ENCODE measurements at places on chromosomes 3 and 15. TPM values are rescaled to one million over a fixed set of nuclear protein-coding genes. Genes with fewer than 3 reads are reported as not detected.
A peak's percentile ranks its signal among the peaks of the same experiment; 100 is the strongest.

DNA sequence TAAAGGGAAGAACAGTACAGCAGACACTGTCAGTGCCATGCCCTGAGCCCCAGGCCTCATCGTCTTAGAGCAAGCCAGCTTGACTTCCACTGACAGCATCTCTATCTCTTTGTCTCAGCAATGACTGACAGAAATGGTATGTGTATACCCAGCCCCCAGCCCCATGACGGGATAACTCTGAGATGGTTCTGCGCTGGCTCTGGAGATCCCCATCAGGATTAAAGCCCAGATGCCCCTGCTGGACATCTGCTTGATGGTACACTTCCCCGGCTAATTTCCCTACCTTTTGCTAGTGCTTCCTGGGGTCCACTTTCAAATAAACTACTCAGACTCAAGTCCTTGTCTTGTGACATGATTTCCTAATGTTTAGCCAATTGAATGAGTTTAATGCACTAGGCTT, 7.6 kb downstream of the NMNAT3 start:
- DNase-seq: no peak

DNA sequence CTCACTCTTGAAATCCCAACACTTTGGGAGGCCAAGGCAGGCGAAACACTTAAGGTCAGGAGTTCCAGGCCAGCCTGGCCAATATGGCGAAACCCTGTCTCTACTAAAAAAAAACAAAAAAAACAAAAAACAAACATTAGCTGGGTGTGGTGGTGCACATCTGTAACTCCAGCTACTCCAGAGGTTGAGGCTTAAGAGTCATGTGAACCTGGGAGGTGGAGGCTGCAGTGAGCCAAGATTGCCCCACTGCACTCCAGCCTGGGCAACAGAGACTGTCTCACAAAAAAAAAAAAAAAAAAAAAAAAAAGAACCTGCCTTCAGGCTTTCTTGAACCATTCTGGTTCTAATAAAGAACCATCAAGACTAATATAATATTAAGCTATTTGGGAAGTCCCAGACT, 16.5 kb downstream of the ARPP19 start:
- no peak for DNase-seq

DNA sequence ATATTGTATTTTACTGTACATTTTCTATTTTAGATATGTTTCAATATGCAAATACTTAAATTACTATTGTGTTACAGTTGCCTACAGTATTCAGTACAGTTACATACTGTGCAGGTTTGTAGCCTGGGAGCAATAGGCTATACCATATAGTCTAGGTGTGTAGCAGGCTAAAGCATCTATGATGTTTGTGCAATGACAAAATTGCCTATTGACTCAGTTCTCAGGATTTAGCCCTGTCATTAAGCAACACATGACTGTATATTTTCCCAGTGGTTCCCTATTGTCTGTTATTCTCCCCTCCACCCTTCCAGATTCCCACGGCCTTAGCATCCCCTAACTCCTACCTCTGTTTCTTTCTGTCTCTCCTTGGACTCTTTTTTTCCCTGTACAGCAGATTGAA, 10.7 kb downstream of the MOBP start:
- no peak for DNase-seq

- DNase-seq: no peak
These were observed 916 bp downstream of the IDH3A start for GRCh38 chr15:78149805-78150751.

DNA sequence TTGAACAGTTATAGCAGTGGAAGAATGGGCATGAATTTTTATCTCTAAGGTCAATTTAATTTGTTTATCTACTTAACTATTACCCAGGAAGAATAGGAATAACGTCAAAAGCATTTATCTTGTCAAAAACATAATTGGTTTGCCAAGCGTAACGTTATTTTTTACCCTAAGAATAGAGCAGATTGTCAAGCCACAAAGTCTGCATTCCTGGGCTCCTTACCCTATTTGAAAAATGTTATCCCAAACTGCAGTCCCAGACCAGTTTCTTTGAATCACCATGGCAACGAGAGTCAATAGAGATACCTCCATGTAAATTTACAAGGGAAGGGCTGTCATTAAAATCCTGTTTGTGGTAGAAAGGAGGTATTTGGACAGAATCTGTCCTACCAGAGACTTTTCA, 61.1 kb downstream of the CPNE4 start:
- DNase-seq: no peak

The GRK7 gene
- total RNA-seq: not detected

The KBTBD13 gene
- total RNA-seq: not detected

GRCh38 chr3:112627419-112627818, 13.5 kb downstream of the CCDC80 start:
- DNase-seq: no peak

DNA sequence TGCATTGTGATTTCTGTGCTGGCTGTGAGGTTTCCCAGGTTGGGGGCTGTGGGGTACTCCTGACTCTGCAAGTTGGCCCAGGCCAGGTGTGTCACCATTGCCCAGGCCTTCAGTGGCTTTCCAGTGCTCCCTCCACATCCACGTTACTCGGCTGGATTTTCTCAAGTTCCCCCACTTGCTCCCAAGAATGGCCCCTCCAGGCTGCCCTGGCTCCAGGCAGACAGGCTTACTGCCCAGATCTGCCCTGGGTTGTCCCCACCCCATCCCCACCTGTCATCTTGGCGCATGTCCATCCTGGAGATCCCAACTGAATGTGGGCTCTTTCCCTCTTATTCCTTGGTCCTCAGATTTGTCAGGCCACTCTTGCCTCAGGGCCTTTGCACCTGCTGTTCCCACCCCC, 3.6 kb downstream of the APBA2 start:
- no peak for DNase-seq

The SLC6A1 gene
- not detected for total RNA-seq

DNA sequence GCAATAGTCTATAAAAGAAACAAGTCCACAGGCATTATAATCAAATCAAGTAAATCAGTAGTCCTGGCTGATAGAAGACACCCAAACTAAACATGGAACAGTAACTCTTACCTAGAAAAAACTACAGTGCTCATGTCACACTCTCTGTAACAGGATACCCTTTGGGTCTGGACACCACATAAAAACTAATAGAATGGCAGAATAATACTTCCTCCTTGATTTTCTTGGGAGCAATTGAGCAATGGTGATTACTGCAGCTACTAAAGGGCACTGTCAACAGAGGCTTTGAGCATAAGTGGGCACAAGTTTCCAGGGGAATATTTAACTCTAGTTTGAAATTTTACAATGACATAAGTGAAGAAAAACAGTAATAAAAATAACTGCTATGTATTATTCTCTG, 59.5 kb downstream of the GLB1 start:
- DNase-seq: no peak

The CYP8B1 gene
- not detected for total RNA-seq

The PLOD2 gene
- total RNA-seq: 345 TPM

The FURIN gene
- 42.7 TPM for total RNA-seq

The CCDC39 gene
- not detected for total RNA-seq

DNA sequence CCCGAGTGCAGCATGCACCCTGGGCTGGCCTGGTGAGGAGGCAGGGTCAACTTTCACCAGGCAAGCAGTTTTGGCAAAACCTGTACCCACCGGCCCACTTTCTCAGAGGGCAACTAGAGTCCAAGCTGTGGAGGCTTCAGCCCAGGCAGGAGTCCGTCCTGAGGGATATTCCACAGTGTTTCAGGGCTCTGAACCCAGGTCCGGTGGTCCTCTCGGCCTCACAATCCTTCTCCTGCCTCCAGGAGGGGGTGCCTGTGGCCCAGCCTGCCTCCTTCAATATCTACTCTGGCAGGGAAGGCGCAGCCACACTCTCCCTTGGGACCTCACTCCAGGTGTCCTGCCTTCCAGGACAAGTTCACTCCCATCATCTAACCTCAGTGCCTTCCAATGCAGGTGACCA, 3.9 kb downstream of the PLA2G4E start:
- DNase-seq: no peak

DNA sequence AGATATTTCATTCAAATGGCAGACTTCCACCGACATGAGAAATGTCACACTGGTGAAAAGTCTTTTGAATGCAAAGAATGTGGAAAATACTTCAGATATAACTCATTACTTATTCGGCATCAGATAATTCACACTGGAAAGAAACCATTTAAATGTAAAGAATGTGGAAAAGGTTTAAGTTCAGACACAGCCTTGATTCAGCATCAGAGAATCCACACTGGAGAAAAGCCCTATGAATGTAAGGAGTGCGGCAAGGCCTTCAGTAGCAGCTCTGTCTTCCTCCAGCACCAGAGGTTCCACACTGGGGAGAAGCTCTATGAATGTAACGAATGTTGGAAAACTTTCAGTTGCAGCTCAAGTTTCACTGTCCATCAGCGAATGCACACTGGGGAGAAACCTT, 8.6 kb upstream of the ZNF621 start:
- no peak for DNase-seq

- DNase-seq: no peak
These were observed 946.8 kb downstream of the OTOL1 start for GRCh38 chr3:162443376-162443775.

The SCAMP2 gene
- total RNA-seq: 28.3 TPM

DNA sequence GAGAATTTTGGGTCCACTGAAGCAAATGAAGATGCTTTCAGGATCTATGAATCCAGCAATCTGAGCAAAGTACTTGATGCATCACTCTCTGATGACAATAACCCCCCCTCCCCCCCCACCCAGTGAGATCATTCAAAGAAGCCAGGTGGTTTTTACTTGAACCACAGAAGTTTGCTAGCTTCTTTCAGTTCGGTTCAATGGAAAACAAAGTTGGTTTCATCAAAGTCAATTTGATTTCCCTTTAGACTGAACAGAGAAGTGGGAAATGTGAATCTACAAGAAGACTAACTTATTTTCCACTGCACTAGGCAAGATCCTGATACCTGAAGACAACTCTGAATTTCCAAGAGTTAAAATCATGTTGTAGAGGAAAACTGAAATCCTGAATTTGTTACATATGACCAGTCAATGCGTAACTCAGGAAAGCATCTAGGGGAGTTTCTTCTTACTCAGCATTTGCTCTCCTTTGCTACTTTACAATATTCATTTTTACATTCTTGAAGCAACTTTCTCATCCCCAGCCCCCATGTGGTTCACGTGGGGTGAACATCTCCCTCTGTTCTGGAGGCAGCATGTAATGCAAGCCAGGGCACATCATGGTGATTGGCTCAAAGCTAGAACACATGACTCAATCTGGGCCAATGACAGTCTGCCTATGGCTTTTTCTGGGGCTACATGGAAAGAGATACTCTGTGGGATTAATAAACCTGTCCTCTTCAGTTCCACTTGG, 572.6 kb downstream of the FOXP1 start:
- no peak for DNase-seq

GRCh38 chr3:107894998-107895397, 195.8 kb downstream of the CD47 start:
- no peak for DNase-seq

- no peak for DNase-seq
These were observed 85.4 kb downstream of the EPHB1 start for GRCh38 chr3:134880431-134880830.

- DNase-seq: no peak
These were observed 143.6 kb downstream of the ANO10 start for GRCh38 chr3:43478118-43478785.

GRCh38 chr3:195030791-195031321, 240.1 kb downstream of the XXYLT1 start:
- DNase-seq: peak; percentile 38

GRCh38 chr15:41465822-41466421, 27.8 kb upstream of the ITPKA start:
- peak; percentile 85 for DNase-seq

GRCh38 chr15:35540021-35540420, 5.9 kb downstream of the DPH6 start:
- no peak for DNase-seq

- DNase-seq: peak; percentile 61
These were observed 596.7 kb downstream of the FGF12 start for GRCh38 chr3:192130534-192131132.

GRCh38 chr15:35888815-35889214, 342.9 kb upstream of the DPH6 start:
- DNase-seq: no peak

The ITIH4 gene
- total RNA-seq: 3.5 TPM

- DNase-seq: no peak
These were observed 331.1 kb downstream of the CHST2 start for GRCh38 chr3:143450632-143451031.

- no peak for DNase-seq
These were observed 49.0 kb upstream of the SLC4A7 start for GRCh38 chr3:27533261-27533607.

GRCh38 chr3:67291287-67292252, 293.5 kb downstream of the KBTBD8 start:
- DNase-seq: no peak

- DNase-seq: no peak
These were observed 167.8 kb downstream of the TAFA4 start for GRCh38 chr3:68764554-68764953.

The ATP10A gene
- 32.9 TPM for total RNA-seq

- DNase-seq: no peak
These were observed 305.9 kb upstream of the RORA start for GRCh38 chr15:61534986-61535385.

DNA sequence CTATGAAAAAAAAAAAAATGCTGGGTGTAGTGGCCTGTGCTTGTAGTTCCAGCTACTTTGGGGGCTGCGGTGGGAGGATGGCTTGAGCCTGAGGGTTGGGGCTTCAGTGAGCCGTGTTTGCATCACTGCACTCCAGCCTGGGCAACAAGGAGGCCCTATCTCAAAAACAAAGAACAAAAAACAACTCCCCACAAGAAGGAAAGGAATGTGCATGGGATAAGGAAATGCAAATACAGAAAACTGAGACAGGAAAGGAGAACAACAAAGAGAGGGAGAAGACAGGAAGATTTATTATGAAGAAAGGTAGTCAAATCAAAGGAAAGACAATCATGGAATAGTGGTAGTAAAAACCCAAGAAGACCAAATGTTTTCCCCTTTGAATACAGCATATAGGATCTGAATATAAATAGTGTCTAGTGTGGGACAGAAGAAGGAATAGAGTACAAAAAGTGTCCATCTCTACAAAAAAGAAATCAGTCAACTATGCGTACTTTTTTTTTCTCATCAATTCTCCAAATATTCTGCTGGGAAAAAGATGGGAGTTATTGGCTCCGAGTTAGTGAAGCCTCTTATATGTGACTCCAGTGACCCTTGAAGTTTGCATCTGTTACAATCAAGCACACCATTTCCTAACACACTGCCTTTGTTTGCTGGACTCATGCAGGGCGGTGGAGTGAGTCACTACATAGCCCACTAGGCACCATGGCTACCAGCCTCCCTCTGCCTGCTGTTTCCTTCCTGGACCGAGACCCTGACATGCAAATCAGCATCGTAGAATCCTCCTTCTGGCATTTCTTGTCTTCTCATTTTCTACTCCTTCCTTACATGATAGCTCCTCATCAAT, 101.2 kb upstream of the PTX3 start:
- peak; percentile 59 for DNase-seq
